Activated T-cell treated with anti-CD3 and anti-CD28 coated beads, Interleukin-2, amount 50 U/mL, for 72 hours (primary cell): ENCODE measurements at places on chromosomes 5 and 9.

GRCh38 chr5:153168241-153168640 is 322.2 kb upstream of the GRIA1 start:
- DNase-seq = no peak

GRCh38 chr9:98211260-98211659 is 18.8 kb upstream of the CORO2A start:
- no peak for DNase-seq

DNA sequence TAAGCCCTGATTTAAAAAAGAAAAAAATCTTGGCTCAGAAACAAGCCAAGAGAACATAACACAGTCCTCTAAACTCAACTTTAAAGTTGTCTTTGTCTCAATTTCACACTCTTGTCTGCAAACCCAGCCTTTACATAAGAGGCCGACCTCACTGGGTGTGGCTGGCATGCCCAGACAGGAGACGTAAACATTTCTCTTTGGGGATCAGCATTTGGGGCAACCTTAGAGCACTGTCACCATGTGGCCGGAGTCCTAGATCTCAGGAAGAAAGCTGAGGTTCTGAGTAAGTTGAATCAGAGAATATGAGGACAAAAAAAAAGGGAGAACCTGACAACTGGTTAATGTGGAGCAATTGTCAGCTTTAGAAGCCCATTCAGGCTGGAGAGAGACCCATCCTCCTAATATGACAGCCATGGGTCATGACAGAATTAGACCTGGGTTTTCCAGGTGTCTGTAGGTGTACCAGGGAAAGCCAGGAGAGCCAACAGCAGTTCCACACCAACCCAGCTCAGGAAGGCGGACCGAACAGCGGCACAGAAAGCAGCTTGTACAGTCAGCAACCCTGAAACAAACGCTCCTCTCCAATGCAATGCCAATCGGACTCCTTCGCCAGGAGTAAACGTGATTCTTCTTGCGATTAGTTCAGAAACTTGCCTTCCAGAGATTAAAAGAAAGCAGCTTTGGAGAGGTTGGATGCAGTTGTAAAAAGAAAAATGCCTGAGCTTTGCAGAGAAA is 97.9 kb upstream of the MAP3K1 start:
- no peak for DNase-seq

DNA sequence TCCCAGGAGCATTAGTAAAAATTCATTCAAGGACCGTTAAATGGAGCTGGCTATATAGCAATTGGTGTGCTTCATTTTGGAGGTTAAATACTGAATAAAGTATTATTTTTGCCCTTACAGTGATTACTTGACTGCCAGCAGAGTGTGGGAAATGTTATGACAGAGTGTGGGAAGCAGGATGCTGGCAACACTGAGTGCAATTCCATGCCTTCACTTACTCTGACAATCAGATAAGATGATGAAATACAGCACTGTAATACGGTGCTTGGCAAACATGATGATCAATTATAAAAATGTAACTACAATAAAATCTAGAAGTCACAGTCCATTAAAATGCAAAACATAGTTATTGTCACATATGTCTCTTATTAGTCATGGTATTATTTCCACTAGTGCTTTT is 651.3 kb downstream of the PTPRD start:
- DNase-seq = no peak
